ENCODE measurements at places on chromosomes 11 and 22.

DNA sequence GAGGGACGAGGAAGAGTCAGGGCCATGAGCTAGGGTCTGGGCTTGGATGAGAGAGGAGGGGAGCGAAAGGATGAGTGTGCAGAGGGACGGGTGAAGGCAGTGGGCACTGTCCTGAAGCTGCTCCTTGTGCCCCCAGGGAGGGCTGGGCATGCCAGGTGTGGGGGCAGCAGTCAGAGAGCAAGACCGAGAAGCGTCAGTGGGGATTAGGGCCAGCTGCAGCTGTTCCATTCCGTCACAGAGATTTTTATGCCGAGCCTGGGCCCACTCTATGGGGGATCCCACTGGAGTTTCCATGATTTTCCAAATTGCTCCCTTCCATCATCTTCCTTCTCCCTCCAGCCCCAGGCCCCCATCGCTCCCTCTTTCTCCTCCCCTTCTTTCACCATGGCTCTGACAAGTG is 93.2 kb downstream of the NECTIN1 start:
- no peak for DNase-seq

DNA sequence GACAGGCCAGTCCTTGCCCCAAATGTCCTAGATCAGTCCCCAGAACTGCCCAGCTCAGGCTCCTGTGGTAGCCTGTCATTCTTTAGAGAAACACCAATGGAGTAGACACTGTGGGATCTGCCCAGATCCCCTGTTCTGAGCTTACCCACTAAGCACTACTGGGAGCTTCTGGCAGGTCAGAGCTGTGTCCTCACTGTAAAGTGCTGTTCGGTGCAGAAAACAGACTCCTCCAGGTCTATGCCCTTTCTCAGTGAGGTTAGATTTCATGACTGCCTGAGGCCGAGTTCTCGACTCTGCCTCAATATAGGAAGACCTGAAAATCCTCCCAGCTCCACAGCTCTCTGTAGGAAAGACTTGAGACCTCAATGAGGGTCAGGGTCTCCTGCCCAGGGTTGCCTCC is 67.5 kb upstream of the IGLL5 start:
- DNase-seq = no peak

- no peak for DNase-seq
Measured at GRCh38 chr11:107856981-107857517, 1.5 kb downstream of the SLC35F2 start.

DNA sequence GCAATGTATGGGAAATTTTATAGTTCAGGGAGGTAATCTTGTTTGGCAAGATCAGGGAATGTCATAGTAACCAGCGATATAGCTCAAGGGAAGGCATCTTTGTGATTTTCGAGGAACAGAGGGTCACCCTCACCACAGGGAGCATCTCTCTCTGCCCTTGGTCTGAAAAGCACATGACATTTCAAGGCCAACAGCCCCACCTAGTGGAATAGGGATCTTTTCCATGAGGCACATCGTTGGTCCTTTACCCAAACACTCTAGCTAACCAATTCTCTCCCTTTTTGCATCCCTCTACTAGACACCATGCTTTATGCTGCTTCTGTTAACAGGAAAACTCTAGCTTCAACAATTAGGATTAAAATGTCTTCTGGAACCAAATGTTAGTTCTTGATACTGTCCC is 179.0 kb downstream of the GRM5 start:
- no peak for DNase-seq

DNA sequence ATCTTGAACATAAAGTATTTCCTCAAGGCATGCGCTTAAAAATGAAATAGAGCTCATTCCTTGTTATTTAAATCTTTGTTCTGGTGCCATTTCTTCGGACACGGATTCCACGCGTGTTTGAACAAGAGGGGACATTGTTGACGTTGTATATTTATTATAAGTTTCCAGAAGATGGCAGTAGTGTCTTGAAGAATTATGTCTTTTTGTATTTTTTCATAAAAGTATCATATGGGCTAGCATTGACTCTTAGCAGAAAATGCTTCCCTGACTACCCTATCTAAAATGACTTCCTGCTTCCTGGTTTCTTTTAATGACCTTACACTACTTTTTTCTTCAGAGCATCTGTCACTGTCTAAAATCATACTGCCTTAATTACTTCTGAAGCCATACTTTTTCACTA is 20.4 kb downstream of the BIRC2 start:
- DNase-seq = no peak

DNA sequence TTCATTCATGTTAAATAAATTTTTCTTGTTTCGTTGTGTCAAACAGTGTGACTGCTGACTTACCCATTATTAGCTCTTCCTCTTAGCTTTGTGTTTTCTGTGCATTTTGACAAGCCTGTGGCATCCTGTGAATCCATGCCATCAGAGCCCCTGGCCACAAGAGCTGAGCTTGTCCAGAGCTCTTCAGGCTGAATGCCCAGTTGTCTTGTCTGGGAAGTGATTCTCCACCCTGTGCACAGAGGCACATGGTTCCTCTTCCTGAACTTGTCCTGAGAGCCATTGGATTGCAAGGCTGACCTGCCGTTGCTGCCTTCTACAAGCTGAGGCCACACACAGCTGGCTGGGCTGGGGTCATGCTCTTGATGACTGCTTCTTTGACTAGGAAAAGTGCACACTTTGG is 64.1 kb downstream of the PPP6R3 start:
- DNase-seq = no peak

DNA sequence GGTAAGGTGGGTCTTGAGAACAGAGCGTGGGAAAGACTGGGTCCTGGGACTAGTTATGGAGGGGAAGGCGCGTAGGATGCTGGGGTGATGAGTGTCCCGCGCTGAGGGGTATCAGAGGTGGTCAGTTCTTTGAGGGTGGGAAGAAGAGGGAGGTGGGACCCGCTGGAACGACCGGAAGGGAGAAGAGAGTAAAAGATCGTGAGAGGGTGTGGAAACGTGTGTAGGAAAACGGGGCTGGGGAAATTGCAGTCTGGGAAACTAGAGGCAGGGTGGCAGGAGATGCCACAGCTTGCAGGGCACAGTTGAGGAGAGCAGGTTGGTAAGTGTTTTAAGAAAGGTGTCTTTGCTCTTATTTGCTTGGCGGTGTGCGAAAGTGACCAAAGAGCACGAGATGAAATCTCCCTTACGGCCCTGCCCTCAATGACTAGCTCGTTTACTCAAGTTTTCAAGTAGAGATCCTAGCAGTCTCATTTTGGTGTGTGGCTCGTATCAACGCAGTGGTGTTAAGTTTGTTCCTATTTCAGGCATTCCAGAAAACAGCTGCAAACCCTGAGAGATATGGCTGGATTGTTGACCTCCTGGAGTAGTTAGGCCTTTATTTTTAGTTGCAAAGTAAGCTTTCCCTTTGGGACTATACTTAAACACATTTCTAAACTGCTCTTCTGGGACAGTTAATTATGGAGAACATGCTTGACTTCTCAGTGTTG is 615 bp downstream of the STT3A start:
- DNase-seq = no peak

DNA sequence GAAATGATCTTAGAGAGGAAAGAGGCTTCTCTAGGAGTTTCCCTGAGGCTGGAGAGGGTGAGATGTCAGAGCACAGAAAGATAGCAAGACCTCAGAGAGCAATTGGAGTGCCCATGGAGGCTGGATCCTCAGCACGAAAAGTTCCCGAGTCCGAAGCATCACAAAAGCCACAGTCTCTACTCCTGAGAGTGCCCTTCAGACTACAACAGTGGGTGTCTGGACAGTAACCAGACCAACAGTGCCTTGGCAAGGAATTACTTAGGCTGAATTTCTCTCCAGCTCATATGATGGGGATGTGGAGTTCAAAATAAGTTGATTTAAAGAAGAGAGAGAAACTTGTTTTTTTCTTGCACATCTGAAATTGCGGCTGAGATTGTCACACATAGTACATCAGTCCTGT is 31.9 kb upstream of the PSMA1 start:
- no peak for DNase-seq

- no peak for DNase-seq
Measured at GRCh38 chr11:86395061-86395551, 20.4 kb downstream of the CCDC81 start.

DNA sequence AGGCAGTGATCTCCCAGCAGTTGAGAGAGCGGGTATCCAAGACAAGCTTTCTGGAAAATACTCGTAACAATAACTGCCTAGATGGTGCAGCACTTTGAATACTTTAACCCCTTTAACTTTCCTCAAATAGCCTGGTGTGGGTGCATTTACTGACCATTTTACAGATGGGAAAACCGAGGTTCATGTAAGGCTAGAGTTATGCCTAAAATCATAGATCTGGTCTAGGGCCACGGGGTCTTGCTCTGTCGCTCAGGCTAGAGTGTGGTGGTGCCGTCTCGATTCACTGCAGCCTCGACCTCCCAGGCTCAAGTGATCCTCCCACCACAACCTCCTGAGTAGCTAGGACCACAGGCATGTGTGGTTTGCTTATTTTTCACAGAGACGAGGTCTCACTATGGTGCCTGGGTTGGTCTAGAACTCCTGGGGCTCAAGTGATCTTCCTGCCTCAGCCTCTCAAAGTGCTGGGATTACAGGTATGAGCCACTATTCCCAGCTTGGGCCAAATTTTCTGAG is 269.2 kb upstream of the SYN3 start:
- DNase-seq = no peak

- DNase-seq = no peak
Measured at GRCh38 chr22:11628651-11629511, 3899.1 kb upstream of the OR11H1 start.

DNA sequence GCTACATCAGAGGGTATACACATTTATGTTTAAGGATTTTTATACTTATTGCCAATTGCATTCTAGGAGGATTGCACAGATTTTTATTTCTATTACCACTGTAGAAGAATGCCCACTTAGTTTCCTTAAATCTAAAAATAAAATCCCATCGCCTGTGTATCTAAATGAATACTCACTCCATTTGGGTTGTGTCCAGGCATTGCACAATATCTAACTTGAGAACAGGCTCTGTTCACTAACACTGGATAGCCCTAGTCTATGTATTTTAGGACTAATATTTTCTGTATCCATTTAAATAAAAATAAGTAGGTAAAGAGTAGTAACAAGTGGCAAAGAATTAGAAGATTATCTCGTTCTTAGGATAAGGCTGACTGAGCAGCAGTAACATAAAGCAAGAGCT is 4.1 kb downstream of the C11orf52 start:
- no peak for DNase-seq

GRCh38 chr11:46381819-46382645 is 563 bp downstream of the MDK start:
- DNase-seq = no peak

DNA sequence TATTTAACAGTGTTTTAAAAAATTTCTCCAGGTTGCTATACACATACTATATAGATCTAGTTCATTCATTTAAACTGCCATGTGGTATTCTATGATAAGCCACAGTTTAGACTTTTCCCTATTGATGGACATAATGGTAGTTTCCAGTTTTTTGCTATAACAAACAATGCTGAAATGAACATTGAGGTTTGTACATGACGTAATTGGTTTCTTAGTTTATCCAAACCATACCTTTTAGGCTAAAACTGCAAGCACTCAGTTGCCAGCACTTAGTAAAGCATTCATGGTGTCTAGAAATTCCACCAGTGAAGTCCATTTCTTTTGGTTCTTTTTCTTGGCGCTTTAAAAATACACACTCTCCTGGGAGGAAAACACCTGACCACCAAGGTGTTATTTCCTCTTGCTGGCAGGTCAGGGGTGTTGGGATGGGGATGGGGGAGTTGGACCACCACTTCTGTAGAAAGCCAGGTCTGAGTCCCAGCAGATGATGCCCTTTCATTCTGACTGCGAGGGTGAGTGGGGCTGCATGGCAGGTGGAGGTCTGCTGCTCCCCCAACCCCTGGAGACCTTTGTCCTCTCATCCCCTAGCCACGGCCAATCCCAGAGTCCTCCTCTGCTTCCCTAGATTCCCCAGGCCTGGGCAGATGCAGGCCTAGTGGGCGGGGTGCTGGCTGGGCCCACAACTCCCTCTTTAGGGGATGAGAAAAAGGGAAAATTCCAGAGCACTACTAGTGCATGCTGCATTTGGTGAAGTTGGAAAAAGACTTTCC is 41.1 kb downstream of the C11orf91 start:
- DNase-seq = no peak

- DNase-seq = peak; percentile 41
Measured at GRCh38 chr22:24894220-24894975, 52.1 kb downstream of the LHFPL7 start.

DNA sequence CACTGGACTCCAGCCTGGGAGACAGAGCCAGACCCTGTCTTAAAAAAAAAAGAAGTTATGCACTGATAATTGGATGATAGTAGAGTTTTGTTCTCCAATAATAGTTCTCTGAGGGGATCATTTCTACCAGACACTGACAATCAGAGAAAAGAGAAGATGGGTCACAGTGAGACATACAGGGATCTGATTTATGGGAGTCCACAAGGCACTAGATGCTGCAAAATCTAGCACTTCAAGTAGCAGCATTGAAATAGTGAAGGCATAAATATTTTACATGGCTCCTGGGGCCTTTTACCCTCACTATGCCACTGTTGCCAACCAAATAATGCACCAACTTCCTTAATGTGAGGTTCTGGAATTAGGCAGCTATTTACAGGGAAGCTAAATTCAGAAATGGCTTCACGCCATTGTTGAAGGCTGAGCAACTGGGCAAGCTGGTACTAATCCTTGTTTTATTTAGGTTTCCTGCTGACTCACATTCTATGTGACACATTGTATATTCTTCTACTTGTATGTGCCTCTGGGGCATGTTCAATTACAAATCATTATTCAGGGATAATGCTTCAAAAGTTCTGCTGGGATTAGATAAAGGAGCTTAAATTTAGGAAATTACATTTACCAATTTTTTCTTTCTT is 38.2 kb upstream of the ABTB2 start:
- no peak for DNase-seq

DNA sequence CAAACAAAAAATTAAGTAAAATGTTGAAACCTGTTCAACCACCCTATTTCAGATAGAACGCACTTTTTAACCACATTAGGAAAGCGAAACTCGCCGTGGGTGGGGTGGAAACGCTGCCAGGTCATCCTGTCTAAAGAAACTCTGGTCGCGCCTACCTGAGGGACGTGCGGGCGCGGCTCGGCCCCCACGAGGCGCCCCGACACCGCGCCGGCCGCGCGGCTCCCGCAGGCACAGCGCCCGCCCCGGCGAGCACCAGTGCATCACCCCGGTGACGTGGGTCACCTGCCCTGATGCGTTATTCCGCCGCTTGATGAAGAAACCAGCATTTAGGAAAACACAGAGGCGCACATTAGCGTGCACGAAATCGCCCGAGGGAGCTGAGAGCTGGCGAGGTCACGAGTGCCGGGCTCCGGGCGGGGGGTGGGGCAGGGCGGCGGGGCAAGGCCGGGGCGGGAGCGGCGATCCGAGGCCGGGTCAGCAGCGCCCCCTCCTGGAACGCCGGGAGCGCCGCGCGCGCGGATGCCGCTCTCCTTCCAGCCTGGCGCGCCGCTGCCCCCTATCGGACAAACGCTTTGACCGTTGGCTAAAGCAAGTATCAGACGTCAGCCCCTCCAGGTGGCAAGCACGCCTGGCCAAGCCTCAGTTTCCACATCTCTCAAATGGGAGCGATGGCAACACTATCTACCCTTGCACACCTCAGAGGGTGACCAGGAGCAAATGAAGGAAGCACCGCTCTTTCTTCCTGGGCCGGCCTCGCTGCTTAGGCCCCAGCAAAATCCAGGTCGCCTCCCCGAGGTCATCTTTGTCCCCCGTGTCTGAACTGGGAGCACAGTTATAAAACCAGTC is 15.7 kb upstream of the SNX32 start:
- peak; percentile 75 for DNase-seq

GRCh38 chr11:132429685-132430084 is 1059.3 kb downstream of the NTM start:
- DNase-seq = no peak
